ENCODE measurements at places on chromosomes 5 and 9. TPM values are rescaled to one million over a fixed set of nuclear protein-coding genes. Genes with fewer than 3 reads are reported as not detected.

DNA sequence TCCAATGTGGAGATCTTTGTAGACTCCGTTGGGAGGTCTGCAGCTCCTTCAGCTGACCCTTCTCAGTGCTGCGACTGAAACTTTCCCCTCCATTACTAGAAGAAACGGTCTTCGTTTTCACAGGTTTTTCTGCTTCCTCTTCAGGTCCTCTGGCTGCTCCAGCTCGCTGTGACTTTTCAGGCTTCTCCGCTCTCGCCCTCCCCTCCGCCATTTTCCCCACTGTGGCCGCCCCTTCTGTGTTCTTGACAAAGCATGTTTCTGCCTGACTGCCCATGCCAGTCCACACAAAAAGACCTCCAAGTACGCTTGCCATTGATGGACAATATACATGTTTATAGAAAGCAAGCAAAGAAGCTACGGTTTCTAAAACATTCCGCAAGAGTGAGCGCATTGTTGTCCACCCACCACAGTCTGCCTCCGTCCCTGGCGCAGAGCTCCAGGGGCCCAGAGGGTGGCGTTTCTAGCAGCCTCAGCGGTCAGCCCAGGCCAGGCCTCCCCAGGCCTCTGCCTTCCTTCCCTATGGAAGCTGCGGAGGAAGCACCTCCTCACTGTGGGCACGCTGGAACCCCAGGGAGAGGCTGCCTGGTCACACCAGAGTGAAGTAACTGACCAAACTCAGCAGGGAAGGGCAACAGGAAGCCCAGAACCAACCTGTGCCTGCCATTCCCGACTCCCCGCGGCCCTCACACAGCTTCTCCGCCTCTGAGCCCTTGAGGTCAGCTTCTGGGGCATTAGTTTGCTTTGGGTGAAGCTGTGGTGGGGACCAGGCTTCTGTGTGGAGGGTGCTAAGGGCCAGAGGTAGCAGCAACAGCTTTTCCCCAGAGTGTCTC, 19.9 kb upstream of the S1PR3 start:
- no peak for DNase-seq

DNA sequence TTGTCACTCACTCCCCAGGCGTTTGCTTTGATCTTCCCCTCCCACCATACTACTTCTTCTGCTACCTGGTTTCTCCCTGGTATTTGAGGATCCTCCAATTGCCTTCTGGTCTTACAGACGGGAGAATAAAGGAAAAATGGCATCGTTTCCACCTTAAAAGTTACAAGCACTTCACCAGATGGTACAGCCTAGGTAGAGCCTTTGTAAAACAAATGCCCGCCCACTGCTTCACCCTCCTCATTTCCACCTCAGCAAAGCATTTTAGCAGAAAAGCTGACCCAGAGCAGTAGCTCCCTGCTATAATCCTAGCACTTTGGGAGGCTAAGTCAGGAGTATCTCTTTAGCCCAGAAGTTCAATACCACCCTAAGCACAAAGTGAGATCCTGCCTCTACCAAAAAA, 5.1 kb upstream of the ANXA2R start:
- no peak for DNase-seq

GRCh38 chr5:177548495-177548894, 5.9 kb downstream of the FAM193B start:
- no peak for DNase-seq

GRCh38 chr9:16794871-16795639, 75.4 kb downstream of the BNC2 start:
- DNase-seq, result peak; percentile 18

TAL2 gene
- total RNA-seq, result 0.15 TPM

DNA sequence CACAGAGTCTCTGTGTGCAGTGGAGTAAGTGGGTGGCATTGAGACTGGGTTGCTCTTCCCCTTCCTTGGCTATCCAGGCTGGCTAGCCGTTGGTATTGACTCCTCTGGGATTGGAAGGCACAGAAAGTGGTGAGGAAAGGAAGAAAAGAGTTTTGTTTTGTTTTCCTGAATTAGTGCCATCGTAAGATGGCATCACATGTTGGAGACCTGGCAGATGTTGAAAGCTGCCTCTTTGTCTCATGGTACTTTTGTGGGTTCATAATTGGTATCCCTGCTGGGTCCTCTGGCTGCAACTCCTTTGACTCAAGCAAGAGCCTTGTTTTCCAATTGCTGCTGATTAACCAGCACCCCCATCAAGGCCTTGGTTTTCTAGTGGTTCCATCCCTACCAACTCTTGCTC, 293.8 kb downstream of the PDE4D start:
- no peak for DNase-seq

FBN2 gene
- 8.8 TPM for total RNA-seq

- DNase-seq, result no peak
Measured at GRCh38 chr9:34579104-34579807, 10.3 kb downstream of the CNTFR start.

DNA sequence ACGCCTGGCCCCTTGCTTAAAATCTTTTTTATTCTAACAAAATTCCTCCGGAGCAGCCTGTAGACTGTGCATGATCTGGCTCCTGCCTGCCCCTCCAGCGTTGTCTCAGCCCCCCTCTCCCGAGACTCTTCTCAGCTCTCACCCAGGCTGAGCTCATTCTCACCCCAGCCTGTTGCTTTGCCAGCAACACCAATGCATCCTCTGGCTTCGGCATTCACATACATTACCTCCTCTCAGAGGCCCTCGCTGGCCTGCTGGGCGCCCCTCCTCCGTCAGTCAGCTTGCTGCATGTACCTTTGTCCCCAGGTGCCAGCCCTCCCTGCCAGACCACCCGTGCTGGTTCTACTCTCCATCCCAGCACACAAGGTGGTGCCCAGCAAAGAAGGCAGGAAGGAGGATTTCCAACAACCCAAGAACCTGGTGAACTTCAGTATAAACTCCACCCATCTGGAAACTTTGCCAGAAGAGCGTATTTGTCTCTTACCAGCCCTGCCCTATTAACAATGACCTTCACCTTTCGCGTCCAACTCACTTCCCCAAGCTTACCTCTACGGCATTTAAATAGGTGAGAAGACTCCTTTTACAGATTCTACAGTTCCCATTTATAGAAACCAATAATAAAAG, 35.0 kb downstream of the MYO10 start:
- no peak for DNase-seq

TAF11L13 gene
- total RNA-seq, result not detected

DNA sequence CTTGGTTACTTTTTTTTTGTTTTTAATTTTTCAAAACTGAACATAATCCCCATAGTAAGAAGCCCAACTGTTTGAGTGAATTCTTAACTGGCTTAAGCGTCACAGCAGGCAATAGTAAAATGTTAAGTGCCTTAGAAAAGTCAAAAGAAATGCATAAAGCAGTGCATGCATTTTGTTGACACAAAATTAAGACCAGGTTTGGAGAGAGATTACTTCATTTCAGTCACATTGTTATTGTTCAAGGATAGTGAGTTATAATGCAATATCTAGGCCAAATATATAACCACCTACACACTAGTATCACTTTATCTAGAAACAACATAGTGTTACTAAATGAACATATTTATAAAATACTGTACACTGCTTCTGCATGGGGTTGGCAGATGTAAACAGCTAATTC, 116.9 kb upstream of the KLF9 start:
- no peak for DNase-seq

SPATA31C2 gene
- not detected for total RNA-seq

DNA sequence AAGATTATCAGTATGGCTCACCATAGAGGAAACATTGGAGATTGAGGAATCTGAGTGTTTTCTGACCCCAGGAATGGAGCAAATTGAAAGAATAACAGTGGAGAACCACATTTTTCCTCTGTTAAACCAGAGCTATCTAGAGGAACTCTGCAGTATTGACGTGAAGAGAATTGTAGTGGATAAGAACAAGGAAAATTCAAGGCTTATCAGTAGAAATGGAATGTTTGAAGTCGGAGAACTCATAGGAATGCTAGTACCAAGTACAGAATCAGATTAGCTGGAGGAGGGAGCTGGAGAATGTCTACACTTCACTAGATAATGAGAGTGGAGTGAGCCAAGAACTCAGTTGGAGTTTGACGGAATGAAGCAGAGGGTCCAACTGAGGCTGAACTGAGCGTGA, 50.3 kb downstream of the SNCAIP start:
- no peak for DNase-seq

GRCh38 chr5:7434914-7435313, 39.0 kb downstream of the ADCY2 start:
- DNase-seq, result no peak

TLX3 gene
- total RNA-seq, result not detected

GLRA1 gene
- not detected for total RNA-seq

GRCh38 chr5:66565878-66566277, 30.3 kb upstream of the MAST4 start:
- no peak for DNase-seq

DNA sequence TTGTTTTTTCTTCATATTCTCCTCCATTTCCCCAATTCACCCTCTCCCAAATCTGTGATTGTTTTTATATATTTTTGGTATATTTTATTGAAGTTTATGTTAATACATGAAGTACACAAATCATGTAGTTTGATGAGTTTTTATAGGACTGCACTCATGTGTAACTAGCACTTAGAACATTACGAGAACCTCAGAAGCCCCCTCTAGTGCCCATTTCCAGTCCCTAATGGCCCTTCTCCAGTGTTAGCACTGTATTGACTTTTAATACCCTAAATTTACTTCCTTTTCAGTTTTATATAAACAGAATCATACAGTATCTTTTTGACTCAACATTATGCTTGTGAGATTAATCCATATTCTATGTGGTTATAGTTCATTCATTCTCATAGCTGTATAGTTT, 18.5 kb upstream of the FKTN start:
- no peak for DNase-seq

DNA sequence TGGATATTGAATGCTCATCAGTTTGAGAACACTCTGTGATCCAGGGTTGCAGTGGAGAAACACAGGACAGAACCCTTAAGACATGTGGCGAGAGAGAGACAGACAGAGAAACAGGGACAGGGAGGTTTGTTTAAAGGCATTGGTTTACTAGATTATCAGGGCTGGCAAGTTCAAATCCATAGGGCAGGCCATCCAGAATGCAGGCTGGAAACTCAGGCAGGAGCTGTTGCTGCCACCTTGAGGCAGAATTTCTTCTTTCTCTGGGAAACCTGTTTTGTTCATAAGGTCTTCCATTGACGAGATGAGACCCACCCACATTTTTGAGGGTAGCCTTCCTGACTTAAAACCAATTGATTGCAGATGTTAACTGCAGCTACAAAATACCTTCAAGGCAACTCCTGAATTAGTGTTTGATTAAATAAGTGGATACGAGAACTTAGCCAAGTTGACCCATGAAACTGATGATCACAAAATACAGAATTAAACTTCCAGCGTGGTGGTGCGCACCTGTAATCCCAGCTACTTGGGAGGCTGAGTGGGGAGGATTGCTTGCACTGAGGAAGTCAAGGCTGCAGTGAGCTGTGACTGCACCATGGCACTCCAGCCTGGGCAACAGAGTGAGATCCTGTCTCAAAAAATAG, 55.9 kb downstream of the NSUN2 start:
- DNase-seq, result peak; percentile 54

DNA sequence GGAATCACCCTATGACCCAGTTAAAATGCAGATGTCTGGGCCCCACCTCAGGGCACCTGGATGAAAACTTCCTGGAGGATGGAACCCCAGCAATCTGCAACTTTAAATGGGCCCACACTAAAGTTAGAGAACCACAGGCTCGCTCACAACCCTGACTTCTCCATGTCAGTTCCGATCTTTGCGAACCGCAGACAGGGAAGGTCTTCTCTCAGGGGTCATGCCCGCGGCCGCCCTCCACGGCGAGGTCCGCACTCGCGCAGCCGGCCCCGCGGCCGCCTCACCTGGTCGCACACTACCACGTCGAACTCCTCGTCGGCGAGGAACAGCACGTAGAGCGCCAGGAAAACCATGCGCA, 499 bp downstream of the ALG2 start:
- no peak for DNase-seq

DNA sequence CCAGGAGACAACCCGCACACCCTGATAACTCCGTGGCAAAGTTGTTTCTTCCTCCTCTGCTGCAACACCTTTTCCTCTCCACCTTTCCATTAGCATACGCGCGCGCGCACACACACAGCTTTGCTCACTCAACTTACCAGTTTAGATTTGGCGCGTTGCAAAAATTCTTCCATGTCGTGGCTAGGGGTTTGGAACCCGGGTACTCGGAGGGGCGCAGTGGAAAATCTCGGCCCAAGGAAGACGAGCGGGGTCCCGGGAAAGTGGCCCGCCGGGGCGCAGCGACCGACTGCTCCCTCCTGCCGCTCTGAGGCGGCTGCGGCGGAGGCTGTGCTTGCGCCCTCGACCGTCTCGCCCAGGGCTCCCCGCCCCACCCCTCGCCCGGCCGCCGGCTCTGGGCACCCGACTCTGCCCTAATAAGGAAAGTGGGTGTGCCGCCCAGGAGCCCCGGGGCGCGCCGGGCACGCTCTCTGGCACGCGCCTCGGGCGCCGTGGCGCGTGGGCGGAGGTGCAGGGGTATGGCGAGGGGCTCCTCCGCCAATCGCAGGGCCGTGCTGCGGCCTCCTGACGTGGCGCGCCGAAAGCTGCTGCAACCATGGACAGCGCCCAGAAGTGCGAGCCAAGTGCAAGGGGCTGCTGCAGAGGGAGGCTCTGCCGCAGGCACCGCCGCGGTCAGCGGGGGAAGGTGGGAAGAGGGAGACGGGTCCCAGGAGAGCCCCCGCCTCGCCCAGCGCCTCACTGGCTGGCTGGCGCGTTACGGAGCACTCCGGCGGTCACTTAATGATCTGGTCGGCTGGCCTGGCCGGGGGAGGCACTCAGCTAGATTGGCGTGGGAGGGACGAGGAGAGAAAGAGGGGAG, at the start of gene PRUNE2:
Gene PRUNE2 (minus strand): TSS at position 324 of the 856 bp plus-strand sequence. CDS start 151 bp downstream, at position 173.
- DNase-seq, result peak; percentile 84

GRCh38 chr5:33833237-33833575, 58.6 kb downstream of the ADAMTS12 start:
- DNase-seq, result no peak

DNA sequence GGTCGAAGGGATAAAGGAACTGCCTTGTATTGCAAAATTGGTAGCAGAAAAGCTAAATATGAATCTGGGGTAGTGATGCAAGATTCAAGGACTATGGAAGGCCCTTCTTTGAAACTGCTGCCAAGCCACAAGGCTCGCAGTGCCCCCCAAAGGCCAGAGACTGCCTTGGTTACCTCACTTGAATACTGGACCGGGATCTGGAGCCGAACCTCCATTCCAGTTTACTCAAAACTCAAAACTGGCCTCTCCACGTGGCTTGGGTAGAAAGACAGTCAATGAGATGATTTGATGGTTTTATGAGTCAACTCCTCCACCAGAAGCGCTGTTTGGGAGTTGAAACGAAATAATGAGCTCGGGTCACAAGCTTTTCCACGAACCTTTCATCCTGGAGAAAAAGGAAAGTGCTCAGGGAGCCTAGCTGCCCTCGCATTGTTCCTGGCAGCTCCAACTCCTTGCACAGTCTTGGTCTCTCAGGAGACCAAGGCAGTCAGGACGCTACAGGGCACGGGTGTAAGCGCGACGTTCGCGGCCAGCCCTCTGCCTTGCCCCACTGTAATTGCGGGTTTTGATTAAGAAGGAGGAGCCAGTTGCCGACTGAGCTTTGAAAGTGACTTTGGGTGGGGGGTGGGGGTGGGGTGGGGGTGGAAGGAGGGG, 2.8 kb downstream of the ST8SIA4 start:
- peak; percentile 86 for DNase-seq
